ENCODE measurements at places on chromosomes 11 and 22.
A peak's percentile ranks its signal among the peaks of the same experiment; 100 is the strongest.

DNA sequence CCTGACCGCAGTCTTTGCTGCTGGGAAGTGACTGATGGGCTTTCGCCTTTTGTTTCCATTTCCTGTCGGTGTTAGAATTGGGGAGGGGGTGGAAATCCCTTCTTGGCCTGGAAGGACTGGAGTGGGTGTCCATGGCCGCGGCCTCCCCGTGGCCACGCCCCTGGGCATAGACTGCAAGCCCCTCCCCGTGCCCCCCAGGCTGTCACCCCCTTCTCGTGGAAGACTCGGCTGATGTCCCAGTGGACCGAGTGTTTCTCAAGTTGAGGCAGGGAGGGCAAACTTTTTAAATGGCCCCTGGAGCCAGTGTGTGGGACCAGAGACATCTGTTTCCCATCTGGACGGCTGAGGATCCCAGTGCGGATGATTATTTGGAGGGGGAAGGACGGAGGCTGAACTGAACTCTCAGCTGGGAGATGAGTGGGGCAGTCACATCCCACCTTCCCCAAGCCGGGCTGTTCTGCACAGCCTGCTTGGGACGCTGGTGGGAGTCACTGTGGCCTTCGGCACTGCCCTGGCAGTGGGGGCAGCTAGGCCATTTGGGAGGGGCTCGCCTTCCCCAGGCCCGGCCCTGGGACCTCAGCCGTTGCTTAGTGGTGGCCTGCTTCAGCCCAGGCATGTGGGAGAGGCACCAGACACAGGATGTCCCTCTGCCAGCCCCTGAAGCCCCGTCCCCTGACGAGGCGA, 1.6 kb downstream of the CD81 start:
- DNase-seq = peak; percentile 67

DNA sequence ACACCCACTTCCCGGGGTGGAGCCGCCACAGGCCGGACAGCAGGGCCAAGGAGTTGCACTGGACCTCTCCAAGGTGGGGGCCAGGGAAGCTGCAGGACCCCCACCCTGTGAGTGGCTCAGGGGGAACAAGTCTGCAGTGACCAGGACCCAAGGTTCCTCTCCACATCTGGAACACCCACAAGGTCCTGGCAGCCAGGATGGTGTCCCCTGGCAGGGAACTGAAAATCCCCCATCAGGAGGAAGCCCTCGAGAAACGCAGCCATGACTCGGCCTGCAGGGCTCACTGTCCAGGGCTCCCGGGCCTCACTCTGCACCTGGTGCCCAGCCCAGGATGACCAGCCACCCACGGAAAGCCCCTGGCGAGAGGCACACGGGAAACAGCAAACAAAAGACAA, 11.5 kb downstream of the RNH1 start:
- DNase-seq = no peak

DNA sequence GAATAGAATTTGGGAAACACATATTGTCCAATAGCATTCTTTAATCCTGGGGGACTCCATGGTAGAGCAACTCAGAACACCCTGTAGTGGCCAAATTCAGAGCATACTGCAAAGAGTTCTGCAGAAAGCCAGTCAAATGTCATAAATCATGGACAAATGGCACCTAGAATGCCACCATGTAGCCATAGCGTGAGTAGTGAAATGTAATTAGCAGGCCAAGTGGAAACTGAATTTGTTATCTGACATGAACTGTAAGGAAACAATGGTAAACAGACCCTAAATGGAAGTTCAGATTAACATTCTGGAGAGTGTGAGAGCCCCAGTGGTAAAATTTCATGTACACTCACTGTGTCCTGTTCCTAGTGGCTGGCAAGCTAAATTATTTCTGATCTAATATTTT, 7.0 kb upstream of the PRSS23 start:
- DNase-seq = no peak

DNA sequence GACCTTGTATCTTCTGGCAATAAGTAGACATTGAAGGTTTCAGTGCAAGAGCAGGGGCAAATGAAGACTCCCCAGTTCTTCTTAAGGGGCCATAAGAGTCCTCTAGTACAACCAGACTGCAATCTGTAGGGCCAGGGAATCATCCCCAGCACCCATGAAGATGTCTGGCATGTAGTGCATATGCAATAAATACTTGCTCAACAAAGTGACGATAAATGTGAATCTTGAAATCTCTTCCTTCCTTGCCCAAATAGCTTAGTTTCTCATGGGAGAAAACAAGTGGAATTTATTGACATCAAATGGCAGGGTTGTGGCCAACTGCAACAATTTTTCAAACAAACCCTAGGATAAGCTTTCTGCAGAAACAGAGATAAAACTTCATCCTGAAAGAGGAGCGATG, 107.6 kb downstream of the ABTB2 start:
- DNase-seq = no peak

DNA sequence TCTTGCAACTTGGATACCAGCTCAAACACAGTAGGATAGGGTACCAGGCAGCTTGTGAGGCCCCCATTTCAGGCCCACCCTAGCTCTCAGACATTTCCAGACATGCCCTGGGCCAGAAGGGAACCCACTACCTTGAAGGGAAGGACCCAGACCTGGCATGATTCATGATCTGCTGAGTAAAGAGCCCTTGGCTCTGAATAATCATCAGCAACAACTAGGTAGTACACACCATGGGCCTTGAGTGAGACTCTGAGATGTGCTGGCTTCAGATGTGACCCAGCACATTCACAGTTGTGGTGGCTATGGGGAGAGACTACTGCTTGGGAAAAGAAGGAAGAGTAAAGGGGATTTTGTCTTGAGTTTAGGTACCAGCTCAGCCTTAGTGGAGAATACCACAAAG, 23.6 kb downstream of the JRKL start:
- no peak for DNase-seq

DNA sequence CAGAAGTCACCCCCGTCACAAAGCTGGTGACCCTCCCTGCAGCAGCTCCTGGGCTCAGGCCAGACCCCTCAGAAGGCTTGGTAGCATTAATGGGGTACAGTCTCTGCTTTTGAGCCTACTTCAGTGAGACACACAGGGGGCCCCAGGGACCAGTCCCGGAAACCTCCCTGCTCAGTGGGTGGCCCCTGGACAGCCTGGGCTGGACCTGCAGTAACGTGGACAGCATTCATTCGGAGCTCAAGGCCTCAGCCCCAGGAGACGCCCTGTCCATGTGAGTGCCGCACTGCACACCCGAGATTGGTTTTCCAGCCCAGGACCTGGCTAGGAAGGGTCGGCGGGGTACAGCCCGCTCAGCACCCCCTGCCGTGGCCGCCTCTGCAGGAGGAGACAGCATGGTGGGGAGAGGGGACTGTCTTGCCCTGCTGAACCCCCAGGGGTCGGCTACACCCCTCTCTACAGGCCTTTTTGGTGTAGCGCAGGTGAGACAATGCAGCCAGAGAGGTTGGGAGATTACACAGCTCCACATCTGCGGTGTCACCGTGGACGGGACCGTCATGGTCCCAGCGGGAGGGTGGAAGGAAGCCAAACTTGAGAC, 83.4 kb downstream of the FBLN1 start:
- DNase-seq = no peak

- no peak for DNase-seq
These were observed 61.2 kb upstream of the CHST1 start for GRCh38 chr11:45726493-45727054.

DNA sequence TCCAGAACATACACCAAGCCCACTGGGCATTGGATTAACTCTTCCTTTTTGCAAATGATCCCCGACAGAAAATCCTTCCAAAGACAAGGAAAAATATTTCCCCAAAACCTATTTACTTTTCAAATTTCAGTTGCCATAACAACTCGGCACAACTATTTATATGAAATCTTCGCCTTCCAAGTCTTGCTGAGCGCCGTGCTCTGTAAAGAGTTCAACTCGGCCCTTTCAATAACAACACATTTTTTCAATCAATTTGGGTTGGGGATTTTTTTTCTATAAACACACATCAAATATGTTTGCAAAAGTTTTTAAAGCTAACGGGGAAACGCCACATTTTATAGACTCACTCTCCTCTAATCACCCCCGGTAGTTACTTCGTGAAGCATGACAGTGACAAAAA, 333.8 kb downstream of the MN1 start:
- DNase-seq = no peak

GRCh38 chr11:82365351-82365750, 368.3 kb downstream of the FAM181B start:
- no peak for DNase-seq

Data from HCEC 1CT (cell line).